ENCODE measurements at places on chromosomes 4 and X.

DNA sequence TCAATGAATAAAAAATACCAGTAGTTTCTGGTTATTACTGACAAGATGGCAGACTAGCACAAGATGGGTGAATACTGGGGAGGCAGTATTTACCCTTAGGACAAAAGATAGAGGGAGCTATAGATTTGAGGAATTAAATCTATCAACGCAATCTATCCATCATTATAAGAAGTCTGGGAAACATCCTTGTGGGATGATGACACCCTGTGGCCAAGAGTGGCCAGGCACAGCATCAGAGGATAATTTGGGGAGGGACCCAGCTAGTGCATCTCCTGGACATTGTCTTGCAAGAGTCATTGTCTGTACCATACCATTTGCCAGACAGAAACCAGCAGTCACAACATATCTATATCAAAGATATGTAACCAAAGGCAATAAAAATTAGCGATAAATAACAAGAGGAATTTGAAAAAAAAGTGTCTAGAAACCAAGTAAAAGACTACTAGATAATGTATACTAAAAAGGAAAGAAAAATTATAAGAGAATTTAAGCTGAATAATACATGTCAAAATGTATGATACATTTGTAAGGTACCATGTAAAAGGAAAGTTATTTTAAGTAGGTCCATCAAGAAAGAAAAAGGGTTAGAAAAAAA lies 22.9 kb downstream of the KCTD8 start:
- DNase-seq, result no peak

GRCh38 chr4:108854786-108855185 lies 91.9 kb upstream of the ETNPPL start:
- no peak for DNase-seq

- no peak for DNase-seq
These were observed 123.2 kb downstream of the RPS6KA6 start for GRCh38 chrX:84064814-84065213.

DNA sequence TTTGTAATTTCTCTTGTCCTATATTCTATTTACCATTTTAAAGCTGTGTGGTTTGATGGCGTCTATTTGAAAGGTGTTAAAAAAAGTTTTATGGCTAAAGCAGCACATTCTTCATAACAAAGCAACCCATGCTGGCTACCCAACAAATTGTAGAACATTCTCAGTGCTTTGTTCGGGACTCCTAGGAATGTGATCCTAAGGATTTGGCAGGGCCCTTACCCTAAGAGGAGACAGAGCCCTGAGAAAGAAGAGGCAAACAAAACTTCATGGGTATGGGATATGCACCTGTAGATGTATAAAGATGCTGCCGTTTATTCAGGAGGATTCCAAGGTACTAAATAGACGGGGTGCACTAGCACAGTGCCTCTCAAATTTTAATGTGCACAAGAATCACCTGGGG lies 370.8 kb upstream of the DIPK2B start:
- DNase-seq, result no peak

DNA sequence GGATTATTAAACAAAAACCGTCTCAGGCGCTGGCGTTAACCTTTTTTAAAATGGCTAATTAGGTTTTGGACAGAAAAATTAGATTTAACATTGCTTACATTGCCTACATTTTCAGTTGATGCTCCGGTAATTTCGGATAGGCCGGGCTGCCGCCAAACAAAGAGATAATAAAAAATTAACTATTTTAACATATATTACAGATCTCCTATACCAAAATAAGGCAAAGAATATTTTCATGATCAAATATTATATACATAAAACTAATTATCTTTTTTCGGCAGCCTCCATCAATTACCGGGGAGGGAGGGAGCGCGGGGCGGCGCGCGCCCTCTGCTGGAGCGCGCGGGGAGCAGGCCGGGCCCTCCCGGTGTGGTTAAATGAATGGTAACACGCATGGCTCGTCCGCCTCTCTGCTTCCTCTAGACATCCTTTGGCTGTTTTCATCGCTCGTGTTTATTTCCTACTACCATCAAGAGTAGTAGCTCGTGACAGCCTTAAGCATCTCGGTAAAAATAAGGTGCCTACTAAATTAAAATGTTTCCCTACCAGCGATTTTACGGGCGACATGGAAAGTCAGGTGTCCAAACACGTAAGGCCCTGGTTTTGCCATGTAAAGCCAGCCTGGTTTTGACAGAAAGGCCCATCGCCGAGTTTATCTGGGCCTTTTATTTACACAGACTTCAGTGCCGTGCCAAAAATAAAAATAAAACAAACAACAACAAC lies 52.4 kb upstream of the TMEM33 start:
- peak; percentile 65 for DNase-seq

- no peak for DNase-seq
These were observed 258.9 kb downstream of the NPFFR2 start for GRCh38 chr4:72290737-72291136.

GRCh38 chrX:2457289-2458133 lies 43.3 kb downstream of the DHRSX start:
- no peak for DNase-seq

DNA sequence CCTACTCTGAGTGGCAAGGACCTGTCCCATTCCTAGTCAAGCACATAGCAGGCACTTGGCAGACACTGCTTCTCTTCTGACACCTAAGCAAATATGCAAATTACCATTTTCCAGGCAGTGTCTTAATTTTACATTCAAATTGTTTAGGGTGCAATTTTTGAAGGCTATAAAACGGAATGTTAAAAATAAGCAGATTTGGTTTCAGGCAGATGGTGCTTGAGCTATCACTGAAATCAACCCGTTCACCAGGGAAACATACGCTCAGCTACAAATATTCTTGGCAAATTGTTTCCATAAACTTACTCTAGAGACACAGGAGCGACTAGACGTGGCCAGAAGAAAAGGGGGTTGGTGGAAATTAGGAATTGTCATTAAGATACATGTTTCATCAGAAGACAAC lies 45.7 kb downstream of the BEND2 start:
- DNase-seq, result no peak

- no peak for DNase-seq
These were observed 156.4 kb upstream of the PCDH18 start for GRCh38 chr4:137688651-137689050.

Measured in H54 (cell line).